NCI-H446 (cell line): ENCODE measurements at places on chromosomes 11 and 22.

DNA sequence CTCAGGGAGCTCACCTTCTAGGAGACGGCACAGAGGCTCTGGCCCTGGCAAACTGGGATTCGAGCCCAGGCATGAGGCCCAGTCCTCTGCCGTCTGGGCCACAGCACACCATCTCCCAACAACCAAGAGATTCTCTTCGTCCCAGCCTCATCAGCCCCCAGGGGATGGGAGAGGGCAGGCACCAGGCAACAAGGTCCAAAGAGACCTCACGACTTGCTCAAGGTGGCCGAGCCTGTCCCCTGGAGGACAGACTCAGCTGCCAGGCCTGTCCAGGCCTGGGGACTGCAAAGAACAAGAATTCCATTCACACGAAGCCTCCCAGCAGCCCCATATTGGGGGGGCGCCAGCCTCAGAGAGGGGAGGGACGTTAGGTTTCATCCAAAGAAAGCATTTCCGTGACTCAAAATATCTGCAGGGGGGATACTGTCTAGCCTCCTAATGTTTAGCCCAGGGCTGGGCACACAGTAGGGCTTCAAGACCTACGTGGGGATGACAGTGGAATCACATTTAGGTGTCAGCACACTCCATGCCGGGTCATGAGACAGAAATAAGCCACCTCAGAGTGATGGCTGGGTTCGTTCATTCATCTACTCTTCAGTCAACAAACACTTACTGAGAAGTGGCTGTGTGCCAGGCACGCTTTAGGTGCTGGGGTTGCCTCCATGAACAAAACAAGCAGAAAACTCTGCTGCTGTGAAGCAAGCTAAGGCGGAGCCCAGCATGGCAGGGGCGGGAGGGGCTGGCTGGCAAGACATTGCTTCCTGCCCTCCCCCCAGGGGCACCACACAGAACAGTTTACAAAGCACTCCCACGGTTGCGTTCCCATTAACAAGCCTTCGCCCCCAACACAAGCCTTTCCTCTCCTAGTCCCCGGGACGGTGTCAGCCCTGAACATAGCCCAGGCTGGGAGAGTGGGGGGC is 1.2 kb downstream of the CARNS1 start:
- no peak for DNase-seq

GRCh38 chr11:133814588-133815100 is 30.7 kb downstream of the SPATA19 start:
- no peak for DNase-seq

DNA sequence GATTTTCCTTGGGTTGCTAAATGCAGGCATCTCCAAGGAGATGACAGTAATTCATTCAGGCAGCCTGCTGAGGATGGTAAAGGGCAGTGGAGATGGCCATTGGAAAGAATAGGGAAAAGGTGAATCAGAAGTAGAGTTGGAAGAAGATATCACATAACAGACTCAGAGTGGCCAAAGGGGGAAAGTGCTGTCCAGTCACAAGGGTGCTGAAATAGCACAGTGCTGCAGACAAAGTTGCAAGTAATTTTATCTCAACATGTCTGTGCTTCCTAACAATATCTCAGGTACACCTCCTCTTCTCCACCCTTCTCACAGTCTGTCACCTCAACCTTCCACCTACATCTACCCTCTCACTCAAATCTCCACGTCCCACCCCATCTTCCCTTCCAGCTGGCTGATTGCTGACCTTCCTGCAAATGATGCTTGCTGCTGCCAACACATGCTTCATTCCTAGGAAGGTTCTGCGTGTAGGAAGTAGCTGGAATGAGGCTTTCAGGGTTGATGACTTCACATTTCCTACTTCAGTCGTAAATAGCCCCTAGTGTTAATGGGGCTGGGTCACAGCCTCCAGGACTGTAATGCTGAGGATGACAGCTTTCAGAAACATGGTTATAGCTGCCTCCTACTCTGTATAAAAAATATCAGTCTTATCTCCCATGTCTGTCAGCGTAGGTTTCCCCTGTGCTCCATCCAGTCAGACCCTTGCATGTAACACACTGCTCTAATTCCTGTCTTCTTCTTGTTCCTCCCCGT is 123.9 kb downstream of the CTNND1 start:
- DNase-seq, result no peak

DNA sequence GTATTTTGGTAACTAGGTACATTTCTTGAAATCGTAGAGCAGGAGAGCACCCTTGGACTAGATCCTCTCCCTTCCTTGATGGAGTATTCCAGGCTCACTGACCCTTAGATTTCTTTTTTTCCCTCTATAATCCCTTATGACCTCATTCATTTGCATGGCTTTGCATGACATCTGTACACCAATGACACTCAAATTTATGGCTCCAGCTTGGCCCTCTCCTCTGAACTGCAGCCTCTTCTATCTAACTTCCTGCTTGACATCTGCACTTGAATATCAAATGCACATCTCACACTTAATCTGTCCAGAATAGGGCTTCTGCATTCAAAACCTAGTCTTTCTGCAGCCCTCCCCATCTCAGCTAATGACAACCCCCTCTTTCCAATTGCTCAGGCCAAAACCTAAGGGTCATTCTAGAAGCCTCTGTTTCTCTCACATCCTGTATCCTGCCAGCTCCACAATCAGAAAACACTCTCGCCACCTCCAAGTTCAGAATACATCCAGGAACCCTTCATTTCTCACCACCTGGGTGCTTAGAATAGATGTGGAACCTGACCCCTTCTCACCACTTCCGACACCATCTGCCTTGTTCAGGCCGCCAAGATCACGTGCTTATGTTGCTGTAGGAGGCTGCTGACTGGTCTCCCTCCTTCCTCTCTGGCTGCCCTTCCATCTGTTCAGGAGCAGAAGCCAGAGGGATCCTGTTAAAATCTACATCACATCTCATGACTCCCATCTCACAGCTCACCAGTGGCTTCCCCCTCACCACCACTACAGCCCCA is 138.9 kb upstream of the MTNR1B start:
- peak; percentile 97 for DNase-seq

- no peak for DNase-seq
Observed at GRCh38 chr11:20536784-20537183, 62.6 kb upstream of the SLC6A5 start.

GRCh38 chr11:107780136-107780535 is 68.3 kb upstream of the SLN start:
- DNase-seq, result no peak

- no peak for DNase-seq
Observed at GRCh38 chr11:68408512-68408911, 52.0 kb upstream of the PPP6R3 start.

- DNase-seq, result no peak
Observed at GRCh38 chr11:112525844-112526590, 265.4 kb upstream of the PLET1 start.

GRCh38 chr11:74011360-74012073 is 2.6 kb upstream of the UCP3 start:
- no peak for DNase-seq

DNA sequence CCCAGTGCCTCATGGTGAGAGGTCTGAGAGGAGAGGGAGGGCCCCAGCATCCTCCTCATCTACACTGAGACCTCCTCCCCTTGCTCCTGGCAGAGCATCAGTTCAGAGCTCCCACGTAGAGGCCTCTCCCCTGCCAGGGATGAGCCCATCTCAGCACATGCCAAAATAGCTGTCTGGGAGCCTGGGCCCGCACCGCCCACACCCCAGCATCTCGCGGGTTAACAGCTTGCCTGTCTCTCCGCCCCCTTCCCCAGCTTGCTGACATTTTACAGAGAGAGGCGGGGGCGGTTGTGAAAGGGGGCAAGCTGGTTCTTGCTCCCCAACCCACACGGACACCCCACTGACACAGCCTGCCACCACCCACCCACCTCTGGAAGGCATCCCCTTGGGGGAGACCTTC is 6.4 kb downstream of the DGKZ start:
- peak; percentile 43 for DNase-seq

DNA sequence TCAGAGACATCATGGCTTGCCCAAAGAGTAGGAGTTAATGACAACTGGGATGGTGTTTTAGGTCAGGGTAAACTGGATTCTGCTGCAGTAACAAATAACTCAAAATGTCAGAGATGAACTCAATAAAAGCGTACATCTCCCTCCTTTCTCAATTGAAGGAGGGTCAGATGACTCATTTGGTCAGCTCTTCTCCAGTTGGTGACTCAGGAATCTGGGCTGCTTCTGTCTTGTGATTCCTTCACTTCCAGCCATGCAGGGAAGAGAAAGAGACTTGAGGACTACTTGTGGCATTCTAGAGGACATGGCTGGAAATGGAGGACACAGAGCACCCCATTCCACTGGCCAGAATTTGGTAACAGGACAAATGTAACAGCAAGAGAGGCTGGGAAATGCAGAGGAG is 3.2 kb upstream of the SYT13 start:
- DNase-seq, result no peak

GRCh38 chr11:15775015-15775541 is 581.3 kb downstream of the SOX6 start:
- no peak for DNase-seq

- no peak for DNase-seq
Observed at GRCh38 chr11:76124905-76125770, 81.2 kb downstream of the WNT11 start.

DNA sequence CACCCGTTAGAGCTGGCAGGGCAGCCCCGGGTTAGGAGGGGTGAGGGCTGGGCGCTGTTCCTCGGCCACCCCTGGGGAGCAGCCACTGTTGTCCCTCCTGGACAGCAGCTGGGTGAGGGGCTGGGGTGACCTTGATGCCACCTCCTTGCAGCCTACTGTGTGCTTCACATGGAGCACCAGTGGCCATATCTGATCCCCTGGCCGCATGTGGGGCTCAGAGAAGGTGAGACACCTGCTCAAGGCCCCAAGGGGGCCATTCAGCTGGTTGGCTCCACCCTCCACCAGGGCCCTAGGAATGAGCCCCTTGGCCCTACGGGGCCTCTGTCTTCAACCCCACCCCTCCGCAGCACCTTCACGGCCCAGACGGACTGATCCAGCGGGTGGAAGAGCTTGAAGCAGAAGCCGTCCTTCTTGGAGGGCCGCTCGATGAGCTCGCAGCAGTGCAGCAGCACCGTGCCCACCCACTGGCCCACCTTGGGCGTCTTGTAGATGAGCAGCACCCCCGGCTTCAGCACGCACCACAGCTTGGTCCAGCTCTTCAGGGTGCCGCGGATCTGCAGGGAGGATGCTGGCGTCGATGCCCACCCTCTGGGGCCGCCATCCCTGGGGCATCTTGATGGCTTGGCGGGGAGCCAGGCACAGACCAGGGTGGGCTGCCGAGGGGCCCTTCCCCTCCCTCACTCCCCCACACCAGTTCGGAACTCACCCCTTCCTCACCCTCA is 44.9 kb downstream of the OSBPL5 start:
- no peak for DNase-seq

DNA sequence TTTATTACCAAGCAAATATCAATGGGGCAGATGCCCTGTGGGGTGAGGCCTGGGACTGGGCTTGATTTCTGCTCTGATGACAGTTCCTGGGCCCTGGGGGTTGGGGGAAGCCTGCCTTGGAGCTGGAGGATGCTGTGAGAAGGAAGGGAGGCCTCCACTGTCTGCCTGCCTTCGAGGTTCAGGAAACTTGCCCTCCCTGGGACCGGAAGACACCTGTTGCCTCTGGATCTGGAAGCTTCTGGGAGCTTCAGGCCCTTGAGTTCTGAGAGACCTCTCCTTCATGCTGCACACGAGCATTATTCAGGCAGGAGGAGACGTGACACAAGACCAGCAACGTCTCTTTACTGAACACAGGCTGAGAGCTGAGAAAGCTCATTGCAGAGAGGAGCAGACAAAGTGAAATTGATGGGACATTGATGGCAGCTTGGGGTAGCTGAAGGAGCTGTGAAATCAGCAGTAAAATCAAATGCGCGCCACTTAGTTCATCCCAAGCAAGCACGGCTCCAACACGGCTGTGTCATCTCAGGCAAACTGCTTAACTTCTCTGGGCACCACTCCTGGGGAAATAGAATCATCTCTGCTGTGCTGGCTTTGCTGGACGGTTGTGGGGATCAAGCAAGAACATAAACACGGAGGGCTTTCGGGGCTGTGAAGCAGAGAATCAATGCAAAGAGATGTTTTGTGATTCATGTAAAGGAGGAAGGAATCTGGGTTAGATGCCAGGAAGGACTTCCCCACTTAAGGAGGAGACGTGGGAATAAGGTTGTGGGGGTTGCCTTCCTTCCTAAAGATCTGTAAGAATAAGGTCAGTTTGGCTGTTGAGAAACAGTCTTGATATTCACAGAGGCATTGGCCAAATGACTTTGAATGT is 64.5 kb downstream of the TP53I11 start:
- no peak for DNase-seq

DNA sequence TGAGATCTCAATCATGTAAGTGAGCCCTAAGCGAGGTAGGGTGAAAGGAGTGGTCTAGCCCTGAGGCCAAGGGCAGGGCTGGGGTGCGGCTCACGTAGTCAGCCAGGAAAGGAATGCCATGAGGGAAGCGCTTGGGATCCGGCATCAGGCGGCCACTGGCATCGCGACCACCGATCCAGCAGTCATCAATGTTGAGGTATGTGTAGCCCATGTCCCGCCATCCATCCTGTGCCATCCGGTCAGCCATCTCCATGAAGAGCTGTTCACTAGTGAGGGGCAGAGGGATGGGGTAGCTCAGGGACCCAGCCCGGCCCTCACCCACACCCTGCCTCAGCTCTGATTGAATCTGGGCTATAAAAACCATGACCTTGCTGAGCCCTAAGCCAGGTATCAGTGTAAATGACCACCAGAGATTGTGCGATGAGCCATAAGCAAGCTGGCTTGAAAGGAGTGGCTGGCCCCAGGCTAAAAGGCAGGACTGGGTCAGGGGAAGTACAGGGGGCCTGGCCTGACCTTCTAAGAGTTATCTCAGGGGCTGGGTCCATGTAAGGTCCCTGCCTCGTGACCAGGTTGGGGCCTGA is 2.9 kb downstream of the NAGA start:
- DNase-seq, result no peak

DNA sequence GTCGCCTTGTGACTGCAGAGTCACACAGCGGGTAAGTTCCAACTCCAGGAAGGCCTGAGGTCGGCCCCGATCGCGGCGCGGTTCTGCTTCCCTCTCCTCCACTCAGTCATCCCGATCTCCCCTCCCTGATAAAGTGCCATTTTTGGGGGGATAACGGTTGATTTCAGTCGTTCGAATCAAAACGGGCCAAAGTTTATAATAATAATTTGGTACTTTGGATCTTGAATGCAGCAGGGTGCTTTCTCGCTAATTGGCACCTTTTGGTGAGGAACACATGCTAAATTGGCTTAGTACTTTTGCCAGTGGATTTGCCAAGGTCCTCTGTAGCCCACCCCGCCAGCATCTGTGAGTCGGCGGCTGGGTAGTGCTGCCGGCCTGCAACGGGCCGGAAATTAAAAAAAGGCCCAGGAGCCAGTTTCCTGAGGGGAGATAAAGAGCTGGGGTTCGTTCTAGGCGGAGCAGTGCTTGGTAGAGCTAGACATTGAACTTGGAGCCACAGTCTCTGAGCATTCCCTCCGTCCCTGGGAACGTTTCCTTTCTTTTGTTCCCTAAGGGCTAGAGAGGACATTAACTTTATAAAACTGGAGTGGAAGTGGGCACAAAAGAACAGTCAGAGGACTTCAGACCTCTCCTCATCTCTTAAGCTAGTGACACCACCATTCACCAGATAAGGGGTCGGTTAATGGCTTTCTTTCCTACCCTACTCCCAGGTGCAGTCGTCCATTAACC is 997 bp downstream of the UBE2L3 start:
- no peak for DNase-seq

- DNase-seq, result no peak
Observed at GRCh38 chr11:45879803-45880686, 5.4 kb upstream of the MAPK8IP1 start.

- DNase-seq, result no peak
Observed at GRCh38 chr11:87719326-87720073, 455.7 kb downstream of the RAB38 start.
